ENCODE measurements at places on chromosomes 11 and 22.

- no peak for DNase-seq
Observed at GRCh38 chr22:50605613-50606074, 5.1 kb downstream of the MAPK8IP2 start.

DNA sequence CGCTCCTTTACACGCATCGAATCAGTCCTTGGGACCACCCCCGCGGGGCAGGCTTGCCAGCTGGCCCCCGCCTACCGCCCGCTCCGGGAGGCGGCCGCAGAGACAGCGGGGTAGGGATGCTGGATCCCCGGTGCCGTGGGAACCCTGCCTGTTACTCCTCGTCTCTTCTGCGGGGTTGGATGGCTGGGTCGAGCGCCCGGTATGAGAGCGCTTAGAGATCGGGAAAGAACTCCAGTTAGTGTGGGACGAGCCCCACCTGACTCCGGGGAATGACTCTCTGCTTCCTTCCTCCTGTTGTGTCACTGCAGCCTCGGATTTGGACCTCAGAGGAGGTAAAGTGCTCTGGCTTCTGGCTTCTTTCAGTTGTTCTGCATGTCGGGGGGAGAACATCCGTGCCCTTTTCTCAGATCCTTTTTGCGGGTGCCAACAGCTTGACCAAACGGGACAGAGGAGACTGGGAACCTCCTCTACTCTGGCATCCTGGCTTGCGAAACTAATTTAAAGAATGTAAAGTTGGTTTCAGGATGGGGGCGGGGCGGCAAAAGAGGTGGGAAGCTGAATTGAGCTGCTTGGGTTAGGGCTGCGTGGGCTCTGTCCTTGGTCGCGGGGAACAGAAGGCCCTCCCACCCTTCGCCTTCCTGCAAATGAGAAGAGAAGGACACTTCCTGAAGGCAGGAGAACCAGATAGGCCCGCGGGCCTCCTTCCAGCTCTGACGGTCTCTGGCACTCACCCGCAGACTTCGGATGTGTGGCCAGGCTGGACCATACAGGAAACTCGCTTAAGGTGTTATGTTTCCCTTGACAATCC lies 938 bp downstream of the LAYN start:
- no peak for DNase-seq

DNA sequence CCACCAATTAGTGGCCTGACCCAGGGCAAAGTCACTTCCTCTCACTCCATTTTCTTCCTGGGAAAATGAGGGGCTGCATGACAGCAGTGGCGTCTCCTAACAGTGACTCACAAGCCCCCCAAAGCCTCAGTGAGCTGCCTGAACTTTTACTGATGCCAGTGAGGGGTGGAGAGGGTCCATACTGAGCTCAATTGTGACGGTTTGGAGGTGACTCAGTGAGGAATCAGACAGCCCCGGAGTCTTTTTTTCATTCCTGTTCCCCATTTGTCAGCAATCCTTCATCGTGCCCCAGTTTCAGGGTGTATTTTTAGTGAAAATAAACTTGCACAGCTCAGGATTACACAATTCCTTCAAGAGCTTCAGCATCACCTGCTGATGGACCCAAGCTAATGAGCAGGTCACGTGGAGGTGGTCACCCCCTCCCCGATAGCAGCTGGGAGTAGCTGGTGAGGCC lies 30.1 kb upstream of the RASD2 start:
- no peak for DNase-seq

- no peak for DNase-seq
Observed at GRCh38 chr11:17687946-17688670, 31.3 kb upstream of the MYOD1 start.

- DNase-seq: no peak
Observed at GRCh38 chr11:112212290-112212689, 13.9 kb upstream of the PTS start.

GRCh38 chr22:44525941-44526778 lies 28.1 kb upstream of the RTL6 start:
- DNase-seq: no peak

GRCh38 chr11:43686207-43686606 lies 5.7 kb downstream of the HSD17B12 start:
- no peak for DNase-seq

DNA sequence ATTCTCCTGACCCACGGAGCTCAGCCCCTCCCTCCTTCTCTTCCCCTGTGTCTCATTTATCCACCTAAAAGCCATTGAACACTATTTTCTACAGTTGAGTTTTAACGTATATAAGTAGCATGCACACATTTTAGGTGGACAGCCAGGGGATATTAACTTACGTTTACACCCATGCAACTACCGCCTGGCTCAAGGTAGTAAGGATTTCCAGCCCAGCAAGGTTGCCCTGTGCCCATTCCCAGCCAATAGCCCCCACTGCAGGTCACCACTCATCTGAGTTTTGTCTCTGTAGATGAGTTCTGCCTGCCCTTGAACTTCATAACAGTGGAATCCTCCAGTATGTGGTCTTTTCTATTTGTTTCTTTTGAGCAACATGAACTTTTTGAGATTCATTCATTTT lies 65.4 kb downstream of the SMIM38 start:
- DNase-seq: no peak

DNA sequence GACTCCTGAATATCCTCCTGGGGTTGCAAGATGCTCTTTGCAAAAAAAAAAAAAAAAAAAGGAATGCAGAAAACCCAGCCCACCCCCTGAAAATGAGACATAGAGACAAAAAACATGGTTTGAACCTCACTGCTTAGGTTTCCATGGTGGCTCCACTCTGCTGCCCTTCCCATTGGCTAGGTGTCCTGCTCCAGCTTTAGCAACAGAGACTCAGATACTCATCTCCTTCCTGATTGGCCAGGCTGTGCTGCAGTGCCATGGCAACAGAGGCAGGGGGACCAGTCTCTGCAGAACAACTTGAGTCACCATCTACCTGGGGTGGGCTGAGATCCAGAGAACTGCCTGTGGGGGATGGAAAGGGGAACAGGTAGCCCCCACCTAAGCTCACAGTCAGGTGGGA lies 17.4 kb upstream of the YWHAH start:
- DNase-seq: no peak

GRCh38 chr11:2135018-2135569 lies 4.1 kb downstream of the IGF2 start:
- no peak for DNase-seq

DNA sequence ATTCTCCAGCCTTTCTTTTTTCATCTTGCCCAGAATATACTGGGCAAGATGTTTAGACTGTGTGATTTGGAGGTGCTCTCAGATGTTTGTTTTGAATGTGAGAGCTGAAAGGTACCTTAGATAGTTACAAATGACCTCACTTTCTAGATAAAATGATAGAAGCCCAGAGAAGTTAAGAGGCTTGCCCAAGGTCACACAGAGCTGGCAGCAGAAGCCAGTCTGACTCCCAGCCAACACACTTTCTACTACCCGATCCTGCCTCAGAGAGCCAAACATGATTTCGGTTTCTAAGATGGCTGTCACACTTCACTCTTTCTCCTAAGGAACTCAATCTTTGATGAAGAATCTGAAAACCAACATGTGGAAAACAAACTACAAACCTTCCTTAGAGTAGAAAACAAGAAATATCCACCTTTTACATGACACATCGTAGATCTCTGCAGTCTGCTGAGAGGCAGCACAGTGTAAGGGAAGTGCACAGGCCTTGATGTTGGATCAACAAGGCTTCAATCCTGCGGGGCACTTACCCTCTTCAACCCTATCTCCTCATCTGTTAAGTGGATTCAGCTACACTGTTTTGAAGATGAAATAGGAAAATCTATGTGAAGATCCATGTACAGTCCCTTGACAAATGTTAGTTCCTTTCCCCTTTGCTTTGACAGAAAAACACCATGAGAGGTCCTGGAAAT lies 58.6 kb downstream of the SYTL2 start:
- no peak for DNase-seq

DNA sequence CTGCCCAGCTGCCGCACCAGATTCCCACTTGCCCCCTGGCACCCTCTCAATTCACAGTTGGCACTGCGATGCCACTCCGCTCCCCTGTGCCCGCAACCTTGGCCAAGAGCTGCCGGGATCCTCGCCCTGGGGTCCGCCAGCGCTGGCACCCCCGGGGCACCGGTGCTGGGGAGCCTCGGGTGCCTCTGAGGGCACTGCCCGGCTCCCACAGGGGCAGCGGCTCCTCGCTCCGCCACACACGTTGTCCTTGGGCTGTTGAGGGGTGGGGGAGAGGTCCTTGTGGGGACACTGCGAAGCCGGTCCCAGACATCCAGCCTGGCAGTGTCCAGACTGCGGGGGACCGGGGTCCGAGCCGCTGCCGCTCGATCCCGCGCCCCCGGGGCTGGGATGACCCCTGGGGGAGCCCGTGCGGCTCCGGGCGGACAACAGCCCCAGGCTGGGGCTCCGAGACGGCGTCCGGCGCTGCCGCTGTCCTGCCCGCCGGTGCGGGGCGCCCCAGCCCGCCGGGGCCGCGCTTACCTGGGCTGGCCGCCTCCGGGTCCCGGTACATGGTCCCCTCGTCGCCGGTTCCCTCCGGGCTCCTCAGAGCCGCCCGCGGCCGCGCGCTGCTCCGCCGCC lies 496 bp downstream of the SYT7 start:
- DNase-seq: no peak

DNA sequence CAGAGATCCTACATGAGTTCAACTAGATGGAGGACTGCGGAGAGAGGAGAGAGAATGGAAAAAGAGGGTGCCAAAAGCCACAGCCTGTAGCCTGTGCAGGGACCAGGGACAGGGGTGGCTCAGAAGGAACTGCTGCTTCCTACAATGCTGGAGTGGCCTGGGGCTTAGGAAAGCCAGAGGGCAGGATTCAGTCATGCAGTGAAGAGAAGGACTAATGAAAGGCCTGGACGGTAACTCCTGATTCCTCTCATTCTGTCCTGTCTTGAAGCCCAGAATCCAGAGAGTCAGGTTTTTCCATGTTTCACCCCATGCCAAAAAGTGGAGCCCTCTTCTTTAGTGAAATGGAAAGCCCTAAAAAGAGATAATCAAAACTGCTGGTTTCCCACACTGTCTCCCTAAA lies 48.4 kb upstream of the INCENP start:
- DNase-seq: no peak

- no peak for DNase-seq
Observed at GRCh38 chr22:36301851-36302250, 48.9 kb downstream of the APOL1 start.

DNA sequence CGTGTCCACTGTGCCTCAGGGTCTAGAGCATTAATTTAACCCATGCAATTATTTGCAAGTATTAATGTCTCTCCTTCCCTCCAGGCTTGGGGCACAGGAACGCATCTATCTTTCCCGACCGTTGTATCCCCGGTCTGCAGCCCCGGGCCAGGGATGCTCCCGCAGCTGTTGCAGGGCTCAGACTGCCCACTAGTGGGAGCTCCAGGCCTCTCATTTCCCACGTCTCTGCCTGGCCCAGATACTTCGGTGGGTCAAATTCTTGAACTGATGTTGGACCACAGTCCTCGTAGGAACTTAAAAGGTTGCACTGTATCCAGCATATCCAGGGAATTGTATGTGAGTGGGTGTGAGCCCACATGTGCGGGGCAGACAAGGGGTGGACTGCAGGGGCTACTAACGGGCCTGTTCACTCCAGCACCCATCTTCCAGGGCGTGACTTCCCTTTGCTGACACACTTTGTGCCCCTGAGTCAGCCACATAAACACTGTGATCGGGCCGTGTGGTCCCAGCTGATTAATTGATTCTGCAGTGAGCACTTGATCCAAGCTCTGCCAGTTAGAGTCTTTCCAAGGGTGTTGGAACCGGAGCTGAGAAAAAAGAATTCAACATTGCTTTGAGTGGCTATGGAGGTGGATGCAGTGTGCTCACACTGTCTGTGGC lies 451.3 kb downstream of the TBC1D22A start:
- DNase-seq: peak; percentile 26

DNA sequence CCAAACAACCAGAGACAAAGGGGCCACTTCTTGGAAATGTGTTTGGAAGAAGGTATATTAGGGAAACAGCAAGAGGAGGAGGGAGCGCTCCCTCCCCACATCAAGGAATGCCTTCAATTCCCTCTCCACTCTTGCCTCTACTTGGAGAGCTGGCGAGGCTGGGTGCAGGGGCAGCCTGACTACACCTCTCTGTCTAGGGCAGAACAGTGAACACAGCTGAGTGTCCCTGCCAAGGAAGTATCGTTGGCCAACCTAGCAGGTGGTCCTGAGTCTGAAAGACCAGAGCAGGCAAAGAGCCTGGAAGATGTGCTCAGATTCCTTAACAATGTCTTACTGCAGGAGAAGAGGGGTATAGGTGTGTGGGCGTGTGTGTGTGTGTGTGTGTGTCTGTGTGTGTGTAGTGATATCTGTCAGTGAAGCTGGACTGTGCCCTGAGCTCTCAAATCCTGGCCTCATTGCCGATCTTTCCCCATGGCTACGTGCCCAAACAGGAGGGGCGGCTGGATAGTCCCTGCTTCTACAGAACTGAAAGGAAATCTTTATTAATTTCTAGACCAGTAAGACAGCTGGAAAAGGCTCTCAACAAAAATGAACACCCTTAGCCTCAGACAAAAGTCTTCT lies 46.8 kb downstream of the PAMR1 start:
- DNase-seq: no peak
